ENCODE measurements at places on chromosomes 4 and X.

DNA sequence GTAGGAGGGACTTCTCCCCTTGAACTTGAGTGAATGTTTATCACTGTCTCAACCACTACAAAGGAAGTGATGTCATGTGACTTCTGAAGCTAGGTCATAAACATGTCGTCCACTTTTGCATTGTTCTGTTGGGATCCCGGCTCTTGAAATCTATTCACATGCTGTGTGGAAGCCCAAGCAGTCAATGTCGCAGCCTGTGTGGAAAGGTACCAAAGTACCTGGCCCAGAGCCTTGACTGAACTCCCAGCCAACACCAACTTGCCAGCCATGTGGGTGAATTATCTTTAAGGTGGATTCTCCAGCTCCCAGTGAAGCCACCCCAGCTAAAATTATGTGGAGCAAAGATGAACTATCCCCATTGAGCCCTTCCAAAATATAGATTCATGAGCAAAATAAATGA is 85.0 kb upstream of the USP38 start:
- DNase-seq: no peak

DNA sequence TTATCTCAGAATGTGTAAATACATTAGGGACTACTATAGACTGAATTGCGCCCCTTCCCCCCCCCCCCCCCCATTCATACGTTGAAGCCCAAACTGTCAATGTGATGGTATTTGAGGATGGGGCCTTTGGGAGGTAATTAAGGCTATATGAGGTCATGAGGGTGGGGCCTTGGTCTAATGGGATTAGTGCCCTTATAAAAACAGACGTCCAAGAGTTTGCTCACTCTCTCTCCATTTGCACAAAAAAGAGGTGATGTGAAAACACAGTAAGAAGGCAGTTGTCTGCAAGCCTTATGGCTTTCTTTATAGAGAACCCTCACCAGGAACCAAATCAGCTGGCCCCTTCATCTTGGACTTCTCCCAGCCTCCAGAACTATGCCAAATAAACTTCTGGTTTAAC is 15.3 kb downstream of the SPACA5 start:
- no peak for DNase-seq

GRCh38 chr4:1009542-1010394 is 1.7 kb upstream of the FGFRL1 start:
- peak; percentile 71 for DNase-seq

GRCh38 chr4:41538017-41538733 is at the start of gene LIMCH1:
Gene LIMCH1, plus strand, starts transcription at chr4:41538157. Its CDS starts 67,839 bp downstream, at chr4:41605996.
- DNase-seq: no peak

DNA sequence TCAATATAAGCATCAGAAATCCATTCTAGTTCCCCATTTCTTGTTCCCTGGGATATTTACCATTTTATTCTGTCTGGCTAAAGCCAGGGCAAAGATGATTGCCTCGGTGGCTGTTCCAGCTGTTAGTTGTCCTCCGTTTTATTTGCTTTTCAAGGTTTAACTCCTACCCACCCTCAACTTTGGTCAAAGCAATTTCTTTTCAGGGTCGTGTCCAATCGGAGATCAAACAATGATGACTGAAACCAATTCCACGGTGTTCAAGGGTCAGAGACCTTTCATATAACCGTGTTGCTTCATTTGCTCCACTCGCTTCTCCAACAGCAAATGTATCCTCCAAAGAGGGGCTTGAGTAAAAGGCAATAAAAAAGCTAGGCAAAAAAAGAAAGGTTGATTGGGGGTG is 193.5 kb upstream of the FTHL17 start:
- no peak for DNase-seq

DNA sequence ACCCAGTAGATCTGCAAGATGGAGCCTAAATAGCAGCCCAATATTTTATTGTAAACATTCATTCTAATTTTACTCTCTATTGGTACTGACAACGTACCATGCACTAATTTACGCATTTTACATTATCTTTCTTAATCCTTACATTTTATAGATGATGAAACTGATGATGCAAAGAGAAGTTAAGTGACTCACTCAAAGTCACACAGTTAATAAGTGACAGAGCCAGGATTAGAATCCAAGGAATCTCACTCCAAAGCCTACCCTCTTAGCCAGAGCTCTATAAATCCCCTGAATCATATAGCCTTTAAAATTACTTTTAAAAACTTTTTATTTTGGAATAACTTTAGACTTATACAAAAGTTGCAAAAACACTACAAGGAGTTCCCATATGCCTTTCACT is 37.6 kb downstream of the PHKA1 start:
- DNase-seq: no peak

GRCh38 chrX:133314281-133314680 is 96.1 kb upstream of the TFDP3 start:
- DNase-seq: no peak

- no peak for DNase-seq
Measured at GRCh38 chrX:124502166-124502565, 155.8 kb downstream of the SH2D1A start.

DNA sequence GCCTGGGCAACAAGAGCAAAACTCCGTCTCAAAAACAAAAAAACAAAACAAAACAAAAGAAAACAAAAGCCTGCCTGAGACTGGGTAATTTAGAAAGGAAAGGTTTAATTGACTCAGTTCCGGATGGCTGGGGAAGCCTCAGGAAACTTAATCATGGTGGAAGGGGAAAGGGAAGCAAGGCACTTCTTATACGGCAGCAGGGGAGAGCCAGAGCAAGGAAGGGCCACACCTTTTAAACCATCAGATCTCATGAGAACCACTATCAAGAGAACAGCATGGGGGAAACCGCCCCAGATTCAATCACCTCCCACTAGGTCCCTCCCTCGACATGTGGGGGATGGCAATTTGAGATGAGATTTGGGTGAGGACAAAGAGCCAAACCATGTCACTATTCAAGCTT is 122.2 kb downstream of the UBE2K start:
- no peak for DNase-seq

DNA sequence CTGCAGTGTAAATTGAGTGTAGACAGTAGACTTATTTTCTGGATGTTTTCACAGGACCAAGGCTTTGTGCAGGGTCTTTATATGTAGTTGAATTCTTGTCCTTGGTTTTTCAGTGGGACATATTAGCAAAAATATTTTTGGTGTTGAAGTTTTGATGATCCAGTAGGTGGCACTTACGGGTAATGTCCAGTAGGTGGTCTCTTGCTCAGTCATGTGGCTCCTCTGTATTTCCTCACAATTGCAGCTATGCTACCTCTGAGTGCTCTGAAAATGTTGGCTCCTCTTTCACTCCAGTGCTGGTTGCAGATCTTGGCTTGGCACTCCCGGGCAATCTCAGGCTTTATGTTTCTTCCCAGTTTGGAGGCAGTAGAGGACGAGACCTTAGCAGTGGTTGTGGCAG is 419.8 kb upstream of the AMOT start:
- DNase-seq: no peak

- no peak for DNase-seq
Measured at GRCh38 chr4:26785312-26785711, 75.3 kb upstream of the STIM2 start.

DNA sequence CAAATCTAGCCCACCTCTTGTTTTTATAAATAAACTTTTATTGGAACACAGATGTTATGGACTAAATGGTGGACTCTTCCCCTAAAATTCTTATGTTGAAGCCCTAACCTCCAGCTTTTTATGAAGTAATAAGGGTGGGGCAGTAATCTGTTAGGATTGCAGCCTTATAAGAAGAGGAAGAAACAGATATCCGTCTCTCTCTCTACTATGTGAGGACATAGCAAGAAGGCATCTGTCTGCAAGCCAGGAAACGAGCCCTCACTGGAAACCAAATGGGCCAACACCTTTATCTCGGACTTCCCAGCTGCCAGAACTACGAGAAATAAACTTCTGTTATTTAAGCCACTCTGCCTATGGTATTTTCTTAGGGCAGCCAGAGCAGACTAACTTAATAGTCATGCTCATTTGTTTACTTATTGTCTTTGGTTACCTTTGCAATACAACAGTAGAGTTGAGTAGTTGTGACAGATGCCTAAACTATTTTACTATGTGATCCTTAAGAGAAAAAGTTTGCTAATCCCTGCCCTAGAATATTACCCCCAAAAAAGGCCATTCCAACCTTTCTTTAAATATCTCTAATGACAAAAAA is 67.4 kb downstream of the MANBA start:
- DNase-seq: no peak

DNA sequence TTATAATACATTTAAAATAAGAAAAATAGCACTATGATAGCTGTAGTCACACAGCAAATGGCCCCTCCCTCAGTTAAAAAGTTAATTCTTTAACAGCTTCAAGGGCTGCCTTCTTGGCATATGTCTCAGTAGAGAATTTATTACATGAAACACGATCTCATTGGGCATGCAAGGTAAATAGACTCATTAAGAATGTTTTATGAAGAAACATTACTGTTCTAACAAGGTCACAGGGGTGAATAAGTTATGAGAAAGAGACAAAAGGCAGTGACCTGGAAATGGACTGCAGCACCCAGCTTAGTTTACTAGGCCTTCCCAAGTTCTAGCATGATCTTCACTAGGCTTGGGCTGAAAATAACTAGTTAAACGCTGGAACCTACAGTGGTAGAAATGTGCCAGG is 277.7 kb downstream of the NR3C2 start:
- no peak for DNase-seq

GRCh38 chrX:110409925-110410324 is 51.3 kb downstream of the RTL9 start:
- peak; percentile 6 for DNase-seq

DNA sequence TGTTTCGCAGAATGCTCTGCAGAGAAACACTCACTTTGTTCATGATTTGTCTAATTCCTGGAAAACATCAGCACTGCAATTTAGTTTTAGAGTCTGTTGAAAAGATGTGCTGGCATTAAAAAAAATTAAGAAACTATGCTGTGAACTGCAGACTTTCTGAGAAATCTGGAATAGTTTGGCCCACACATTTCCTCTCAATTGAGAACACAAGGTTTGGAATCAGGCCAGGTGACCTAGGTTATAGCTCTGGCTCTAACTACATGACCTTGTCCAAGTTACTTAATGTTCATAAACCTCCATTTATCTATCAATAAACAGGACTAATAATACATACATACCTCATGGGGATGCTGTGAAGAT is 61.4 kb upstream of the ENPEP start:
- no peak for DNase-seq

GRCh38 chr4:93183576-93183975 is 645.0 kb upstream of the ATOH1 start:
- no peak for DNase-seq

DNA sequence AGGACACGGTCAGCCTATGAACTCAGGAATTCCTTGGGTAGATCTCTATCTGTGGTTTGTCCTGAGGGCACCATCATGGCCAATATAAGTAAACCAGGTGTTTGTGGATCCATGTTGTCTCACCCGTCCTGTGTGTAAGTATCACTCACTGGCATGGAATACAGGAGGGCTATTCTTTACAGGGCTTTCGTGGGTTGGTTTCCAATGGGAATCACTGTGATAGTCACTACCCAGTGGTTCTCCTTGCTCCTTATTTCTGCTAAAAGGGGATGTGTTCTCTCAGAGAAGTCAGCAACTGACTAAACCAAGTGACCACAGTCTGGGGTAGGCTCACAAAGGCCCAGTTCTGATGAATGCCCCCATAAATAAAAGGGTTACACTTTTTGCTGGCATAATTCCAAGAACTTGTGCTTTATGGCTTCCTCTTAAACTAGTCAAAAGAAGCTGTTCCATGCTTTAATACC is 236.7 kb upstream of the JADE1 start:
- no peak for DNase-seq

DNA sequence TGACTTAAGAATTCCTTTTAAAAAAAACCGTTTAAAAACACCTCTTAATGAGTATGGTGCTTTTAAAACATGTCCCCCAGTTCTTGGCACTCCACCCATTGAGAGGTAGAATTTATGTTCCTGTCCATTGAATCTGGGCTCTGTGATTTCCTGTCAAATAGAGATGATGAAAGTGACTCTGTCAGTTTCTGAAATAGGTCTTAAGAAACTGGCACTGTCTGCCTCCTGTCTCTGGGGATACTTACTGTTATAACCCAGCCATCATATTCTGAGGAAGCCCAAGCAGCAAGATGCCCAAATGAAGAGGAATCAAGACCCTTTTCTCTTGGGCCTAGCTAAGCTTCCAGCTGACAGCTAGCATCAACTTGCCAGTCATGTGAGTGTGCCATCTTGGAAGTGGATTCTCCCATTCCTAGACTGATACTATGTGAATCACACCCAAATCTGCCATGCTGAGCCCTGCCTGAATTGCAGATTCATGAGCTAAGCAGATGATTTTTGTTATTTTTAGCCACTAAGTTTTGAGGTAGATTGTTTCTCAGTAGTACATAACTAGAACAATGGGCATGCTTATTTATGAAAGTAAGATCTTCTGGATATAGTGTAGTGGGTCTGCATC is 22.8 kb downstream of the C4orf54 start:
- DNase-seq: no peak

DNA sequence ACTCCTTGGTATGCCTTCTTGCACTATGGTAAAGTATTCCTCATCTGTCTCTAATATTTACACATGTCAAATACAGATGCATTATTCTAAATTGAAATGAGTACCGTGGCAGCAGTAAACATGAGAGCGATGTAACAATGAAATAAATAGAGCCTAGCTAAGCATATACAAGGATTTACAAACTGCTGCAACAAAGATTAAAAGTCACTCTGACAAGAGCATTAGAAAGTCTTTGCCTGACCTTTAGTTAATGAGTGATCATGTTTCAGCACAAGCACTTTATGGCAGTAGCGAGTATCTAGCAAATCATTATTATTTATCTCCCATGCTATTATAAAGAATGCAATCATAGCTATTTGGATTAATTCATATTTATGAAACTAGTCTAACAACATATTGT is 547.0 kb upstream of the NDST4 start:
- no peak for DNase-seq

GRCh38 chrX:15530318-15530717 is 29.7 kb downstream of the BMX start:
- no peak for DNase-seq

GRCh38 chr4:182339221-182339641 is 96.0 kb downstream of the TENM3 start:
- no peak for DNase-seq

DNA sequence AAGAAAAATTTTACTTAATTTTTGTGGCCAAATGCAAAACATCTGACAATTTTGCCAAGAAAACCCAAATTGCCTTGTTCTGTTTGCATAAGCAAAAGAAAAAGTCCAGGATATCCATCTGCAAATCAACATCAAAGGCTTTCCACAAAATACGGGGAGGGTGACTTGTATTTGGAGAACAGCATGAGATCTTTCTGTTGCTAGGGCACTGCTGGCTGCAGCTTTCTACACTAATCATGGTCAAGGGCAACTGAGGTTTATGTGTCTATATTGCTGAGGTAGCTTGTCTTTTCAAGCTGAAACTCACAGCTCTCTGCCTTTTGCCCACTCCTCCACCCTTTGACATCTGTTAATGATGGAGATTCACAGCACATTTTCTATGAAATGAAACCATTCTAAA is 389.1 kb downstream of the NKX6-1 start:
- DNase-seq: no peak

- DNase-seq: no peak
Measured at GRCh38 chrX:134737061-134737460, 78.8 kb upstream of the PLAC1 start.

DNA sequence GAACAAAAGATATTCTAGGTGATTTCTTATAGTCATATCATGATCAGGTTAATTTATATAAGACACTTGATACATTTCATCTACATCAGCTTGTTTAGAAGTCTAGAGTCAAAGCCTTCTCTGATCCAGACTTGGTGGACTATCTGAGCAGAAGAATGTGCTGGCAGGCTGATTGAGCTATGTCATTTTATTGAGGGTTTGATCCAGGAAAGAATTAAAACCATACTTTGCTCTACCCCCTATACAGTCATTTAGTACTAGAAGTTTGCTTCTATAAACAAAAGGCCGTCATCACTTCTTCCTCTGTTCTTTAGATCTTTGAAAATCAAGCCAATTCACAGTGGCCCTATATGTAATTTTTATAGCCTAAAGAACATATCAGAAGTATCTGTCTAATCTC is 173.1 kb upstream of the PITX2 start:
- no peak for DNase-seq

Measured in activated CD4-positive, alpha-beta T cell treated with anti-CD3 and anti-CD28 coated beads, Interleukin-2, Interleukin-4, amounts not matched to agents 100 ng/mL and 50 ng/mL, durations not matched to agents 16 hours and 8 hours (primary cell).